ENCODE measurements at places on chromosomes 12 and 14.

GRCh38 chr12:29858270-29858786 lies 74.6 kb upstream of the TMTC1 start:
- DNase-seq: no peak

DNA sequence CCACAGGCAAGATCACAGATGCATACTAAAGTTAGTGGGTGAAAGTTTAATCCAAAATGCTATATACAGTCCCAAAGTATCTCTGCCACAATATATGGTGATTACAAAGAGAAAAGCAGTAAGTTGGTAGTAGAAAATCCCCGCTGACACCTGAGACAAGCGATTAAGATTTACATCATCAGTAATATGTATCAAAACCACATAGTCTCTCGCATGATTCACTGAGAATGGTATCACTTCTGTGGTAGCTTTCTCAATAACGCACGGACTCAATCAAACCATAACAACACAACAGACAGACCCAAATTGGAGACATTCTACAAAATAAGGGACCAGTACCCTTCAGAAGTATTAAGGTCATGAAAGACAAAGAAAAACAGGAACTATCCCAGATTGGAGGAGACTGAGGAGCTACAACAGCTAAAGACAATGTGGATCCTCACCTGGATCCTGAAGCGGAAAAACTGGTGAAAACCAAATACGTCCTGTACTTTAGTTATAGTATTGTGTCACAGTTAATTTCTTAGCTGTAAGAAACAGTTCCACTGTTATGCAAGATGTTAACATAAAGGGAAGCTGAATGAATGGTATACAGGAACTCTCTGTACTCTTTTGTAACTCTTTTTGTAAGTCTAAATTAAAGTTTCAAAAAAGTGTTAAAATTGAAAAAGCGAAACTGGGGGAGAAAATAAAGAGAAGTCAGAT lies 51.0 kb downstream of the SPTLC2 start:
- DNase-seq: no peak

DNA sequence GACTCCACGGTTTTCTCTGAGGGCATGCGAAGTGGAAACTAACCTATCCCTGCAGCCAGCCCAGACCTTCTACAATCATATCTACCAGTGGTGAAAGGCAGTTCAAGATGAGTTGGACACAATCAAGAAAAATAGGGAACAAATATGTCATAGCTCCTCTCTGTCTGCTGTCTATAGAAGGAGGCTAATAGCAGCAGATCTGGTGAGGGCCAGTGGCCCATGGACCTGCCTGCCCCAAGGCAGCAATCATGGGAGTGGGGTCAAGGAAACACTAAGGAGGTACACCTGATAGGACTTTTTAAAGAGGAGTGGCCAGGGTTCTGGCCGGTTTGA lies 149.5 kb downstream of the PRKCH start:
- no peak for DNase-seq

DNA sequence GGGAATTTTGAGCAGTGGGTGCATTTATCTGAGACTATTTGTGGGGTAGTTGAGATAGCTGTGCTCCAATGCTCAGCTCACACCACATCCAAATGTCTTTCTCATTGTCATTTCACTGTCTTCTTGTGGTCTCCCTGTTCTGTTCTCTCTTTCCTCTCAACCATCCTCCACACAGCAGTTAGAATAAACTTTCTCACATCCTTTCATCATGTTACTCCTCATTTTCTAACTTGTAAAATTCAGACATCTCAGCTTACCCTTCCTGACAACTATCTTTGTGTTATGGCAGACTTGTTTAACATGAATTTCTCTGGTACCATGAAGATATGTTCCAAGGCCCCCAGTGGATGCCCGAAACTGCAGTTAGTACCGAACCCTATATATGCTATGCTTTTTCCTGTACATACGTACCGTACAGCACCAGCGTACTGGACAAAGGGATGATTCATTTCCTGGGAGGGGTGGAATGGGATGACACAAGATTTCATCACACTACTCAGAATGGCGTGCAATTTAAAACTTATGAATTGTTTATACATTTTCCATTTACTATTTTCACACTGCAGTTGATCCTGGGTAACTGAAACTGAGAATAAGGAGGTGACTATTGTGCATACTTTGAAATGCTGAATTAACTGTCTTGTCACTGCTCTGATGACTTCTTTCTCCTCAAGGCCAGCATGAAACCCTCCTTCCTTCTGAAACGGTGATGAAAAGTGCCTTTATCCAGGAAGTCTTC lies 177.1 kb upstream of the SLC38A2 start:
- no peak for DNase-seq

- DNase-seq: no peak
Measured at GRCh38 chr14:59428581-59429012, 36.6 kb downstream of the GPR135 start.

DNA sequence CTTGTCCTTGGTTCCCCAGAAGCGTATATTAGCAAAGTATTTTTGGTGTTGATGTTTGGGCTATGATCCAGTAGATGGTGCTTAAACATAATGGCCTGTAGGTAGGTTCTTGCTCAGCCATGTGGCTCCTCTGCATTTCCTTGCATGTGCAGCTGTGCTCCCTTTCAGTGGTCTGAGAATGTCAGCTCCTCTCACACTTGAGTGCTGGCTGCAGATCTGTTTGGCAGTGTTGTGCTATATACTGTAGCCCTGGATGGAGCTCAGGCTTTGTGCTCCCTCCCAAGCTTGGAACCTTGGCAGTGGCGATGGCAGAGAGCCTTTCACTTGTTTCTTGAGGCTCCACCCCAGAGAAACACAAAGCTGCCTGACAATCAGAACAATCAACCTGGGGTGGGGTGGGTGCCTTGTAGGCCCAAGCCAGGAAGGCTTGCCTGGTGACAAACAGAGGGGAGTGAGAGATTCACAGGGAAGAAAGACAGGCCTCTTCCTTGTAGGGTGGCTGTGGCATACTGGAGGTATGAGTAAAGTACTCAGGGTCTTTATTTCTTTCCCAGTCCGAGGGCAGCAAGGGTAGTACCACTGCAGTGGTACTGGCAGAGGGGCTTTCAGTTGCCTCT lies 255.3 kb downstream of the RAD51B start:
- DNase-seq: no peak

DNA sequence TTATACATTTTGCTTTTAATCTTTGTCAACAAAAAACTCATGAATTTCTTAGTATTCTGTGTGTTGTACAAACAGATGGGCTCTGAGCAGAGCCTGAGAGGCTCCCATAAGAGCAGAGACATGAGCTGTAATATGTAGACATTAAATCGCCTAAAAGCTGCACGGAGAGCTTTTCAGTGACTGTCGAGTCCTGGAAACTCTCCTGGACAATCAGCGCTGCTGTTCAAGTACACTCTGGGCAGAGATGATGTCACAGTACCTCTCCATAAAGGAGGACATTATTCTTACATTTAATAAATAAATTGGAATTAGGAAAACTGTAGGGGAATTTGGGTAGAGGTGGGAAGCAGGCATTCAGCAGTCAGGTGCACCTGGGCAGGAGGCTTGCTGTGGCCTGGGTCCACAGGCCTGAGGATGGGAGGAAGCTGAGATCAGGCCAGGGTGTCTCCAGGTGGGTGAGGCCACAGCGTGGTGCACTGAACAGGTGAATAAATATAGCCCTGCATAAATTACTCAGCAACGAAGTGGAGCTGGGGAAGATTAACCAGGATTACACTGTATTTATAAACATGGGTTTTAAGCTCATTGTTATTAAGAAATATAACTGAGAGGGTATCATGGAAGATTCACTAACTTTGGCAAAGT lies 13.3 kb upstream of the TCL1A start:
- no peak for DNase-seq

DNA sequence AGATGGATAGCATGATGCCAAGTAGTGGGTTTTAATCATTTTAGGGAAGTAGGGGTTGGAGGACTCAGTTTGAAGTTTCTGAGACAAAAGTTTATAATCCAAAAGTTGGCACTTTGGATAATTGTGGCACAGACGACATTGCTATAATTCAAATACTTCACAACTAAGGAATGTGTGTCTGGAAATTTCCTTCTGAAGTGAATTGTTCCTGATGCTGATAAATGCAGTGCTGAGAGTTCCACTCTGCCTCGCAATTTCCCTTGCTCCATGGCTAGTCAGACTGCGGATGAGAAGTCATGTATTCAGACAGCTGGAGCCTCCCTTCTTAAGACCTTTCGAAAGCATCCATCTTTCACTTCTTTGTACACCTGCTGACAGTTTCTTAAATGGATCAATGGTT lies 393.3 kb upstream of the PRICKLE1 start:
- no peak for DNase-seq

DNA sequence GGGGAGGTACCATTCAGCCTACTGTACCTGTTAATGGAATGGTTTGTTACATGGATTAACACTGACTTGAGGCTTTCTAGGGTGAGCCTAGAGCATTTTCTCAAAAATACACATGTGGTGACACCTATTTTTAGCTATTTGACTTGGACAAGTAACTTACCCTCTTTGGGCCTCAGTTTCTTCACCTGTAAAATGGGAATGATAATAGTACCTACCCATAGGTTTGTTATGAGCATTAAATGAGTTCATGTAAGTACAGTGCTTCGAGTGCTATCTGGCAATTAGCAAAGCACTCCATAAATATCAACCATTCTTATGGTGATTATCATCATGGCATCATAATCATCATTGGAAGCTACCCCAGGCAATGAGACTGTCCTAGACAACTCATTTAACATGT lies 216.5 kb downstream of the CHST11 start:
- DNase-seq: no peak

GRCh38 chr12:76860256-76860655 lies 18.6 kb downstream of the CSRP2 start:
- DNase-seq: no peak

- DNase-seq: no peak
Measured at GRCh38 chr14:68401317-68401716, 391.6 kb downstream of the ZFP36L1 start.

- DNase-seq: peak; percentile 17
Measured at GRCh38 chr12:32399370-32400113, at the start of gene FGD4. TSS of gene FGD4 (plus strand) at chr12:32399558.

- DNase-seq: no peak
Measured at GRCh38 chr14:91113829-91114078, at the start of gene DGLUCY. TSS of gene DGLUCY (plus strand) at chr14:91114073. CDS start at chr14:91160295, 46,222 bp downstream.

GRCh38 chr12:80293759-80294158 lies 150.3 kb upstream of the PTPRQ start:
- no peak for DNase-seq

DNA sequence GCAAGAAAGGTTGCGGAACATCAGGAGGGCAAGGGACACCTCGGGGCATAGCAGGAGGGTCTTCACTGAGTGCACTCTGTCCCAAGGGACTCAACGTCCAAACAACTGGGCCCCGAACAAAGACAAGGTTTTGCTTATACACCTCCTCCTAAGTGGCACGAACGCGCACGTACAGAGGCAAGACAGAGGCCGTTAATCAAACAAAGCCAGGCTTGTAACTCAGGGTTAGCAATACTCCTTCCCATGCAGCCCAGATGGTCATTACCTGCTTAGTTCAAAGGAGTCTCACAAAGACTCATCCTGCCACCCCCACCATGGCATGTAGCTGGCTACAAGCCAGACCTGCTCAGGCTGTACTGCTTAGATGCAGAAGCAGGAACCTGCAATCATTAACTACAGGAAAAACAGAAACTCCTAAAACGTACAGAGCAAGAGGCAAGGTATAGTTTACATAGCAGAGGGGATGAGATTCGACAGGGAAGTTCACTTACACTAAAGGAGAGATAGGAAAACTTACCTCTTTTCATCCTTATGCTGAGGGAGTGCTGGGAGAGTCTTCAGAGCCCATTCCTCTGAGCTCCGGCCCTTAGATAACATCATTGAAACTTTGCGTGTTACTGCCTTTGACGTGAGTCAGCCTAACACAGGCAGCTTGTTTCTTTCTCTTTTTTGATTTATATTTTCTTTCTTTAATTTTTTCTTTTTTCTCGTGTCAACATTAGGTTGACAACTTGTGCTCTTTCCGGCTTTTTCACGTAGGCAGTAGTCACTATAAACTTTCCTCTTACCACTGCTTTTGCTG lies 1319.1 kb downstream of the TMEM121 start:
- DNase-seq: no peak

DNA sequence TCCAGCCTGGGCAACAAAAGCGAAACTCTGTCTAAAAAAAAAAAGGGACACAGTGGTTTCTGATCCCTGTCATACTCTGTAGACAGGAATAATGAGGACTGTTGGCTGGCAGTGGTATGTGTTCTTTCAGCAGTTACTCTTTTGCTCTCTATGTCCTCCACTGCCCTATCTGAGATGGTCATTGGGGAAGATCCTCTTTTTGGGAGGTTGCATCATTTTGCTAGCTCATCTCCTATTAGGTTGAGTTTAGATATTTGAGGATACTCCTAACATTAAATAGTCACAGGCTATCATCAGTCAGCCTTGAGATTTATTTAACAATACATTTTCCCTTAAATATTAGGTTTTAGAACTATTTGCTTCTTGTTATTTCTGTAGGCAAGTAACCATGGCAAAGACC lies 5.9 kb upstream of the CCDC91 start:
- no peak for DNase-seq

DNA sequence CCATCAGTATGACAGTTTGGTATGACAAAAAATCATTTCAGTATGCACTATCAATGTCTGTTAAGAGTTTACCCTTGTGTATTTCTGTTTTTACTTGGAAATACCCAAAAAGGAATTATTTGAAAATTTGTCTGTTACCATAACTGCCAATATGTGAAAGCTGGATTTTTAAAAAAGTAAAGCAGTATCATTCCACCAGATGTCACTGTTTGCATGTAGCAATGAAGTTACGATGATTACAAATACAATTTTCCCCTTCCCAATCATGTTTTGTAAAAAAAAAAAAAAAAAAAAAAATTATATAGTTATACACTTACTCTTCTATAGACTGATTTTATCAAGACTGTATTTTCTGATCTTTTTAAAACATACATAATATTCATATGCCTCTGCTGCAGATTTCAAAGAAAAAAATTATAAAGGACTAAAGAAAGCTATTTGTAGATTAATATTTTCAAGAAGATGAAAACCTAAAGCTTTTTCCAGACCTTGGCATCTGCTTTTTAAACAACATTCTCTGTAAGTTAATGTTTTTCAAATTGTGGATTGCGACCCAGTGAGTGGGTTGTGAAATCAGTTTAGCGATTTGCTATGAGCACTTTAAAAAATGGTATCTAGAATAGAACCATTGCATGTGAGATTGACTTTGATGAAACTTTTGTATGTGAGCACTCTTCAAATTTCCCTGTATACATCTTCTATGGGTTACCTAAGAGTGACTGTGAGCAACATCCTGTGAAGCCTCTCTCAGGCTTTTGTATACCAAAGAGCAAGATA lies 114.2 kb downstream of the TTC6 start:
- DNase-seq: no peak

DNA sequence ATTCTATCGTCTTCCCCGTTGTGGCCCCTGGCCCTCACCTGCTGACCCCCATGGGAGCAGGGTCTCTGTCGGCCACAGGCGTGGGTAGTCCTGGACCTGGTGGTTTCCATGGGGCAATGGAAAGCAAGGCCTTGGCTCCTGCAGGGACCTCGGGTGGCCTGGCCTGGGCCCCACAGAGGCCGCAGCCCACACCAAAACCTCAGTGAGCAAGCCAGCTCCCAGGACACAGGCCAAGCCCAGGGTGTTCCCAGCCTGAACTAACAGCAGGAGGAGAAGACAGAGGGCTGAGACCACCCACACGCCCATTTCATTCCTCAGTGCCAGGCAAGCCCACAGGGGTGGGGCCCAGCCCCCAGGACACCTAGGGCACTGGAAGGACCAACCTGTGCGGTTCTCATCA lies 16.9 kb downstream of the ABCB9 start:
- DNase-seq: no peak
